AG08396 (cell line): ENCODE measurements at places on chromosomes 2 and 18.

DNA sequence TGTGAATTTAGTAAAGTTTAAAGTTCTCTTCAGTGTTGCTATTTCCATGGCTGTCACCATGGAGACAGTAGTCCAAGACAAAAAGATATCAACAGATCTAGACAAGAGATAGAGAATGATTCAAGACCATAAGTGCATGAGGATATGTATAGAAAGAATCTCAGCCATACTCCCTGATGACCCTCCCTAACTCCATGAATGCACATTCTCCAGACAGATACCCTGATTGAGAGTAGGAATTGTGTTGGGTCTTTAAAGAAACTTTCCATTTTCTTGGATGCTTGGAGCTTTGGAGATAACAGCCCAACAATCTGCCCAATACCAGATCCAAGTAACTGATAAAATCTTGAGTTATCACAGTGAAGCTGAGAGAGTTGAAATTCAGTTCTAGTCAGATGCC is 1601.2 kb upstream of the CELF4 start:
- DNase-seq, result no peak

DNA sequence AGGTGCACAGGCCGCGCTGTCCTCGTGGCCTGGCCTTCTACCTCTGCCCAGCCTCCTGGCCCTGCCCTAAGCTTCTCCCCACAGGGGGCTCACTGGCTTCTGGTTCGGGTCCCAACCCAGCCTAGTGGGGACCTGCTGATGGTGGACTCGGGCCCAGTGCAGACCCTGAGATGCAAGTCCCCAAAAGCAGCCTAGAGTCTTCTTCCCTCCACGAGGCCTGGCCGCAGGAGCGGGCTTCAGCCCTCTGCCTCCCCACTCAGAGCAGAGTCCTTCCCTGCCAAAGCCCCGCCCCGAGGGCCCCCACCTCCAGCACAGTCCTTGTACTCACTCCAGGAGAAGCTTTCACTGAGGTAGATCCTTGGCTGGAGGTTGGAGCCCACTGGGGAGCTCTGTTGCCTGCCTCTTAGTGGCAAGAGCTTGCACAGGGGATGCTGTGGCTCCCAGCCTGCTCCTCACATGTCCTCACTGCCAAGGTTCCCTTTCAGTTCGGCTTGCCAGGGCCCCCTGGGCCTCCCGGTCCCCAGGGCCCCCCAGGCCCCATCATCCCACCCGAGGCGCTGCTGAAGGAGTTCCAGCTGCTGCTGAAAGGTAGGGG is 3.6 kb downstream of the ERFE start:
- DNase-seq, result no peak

DNA sequence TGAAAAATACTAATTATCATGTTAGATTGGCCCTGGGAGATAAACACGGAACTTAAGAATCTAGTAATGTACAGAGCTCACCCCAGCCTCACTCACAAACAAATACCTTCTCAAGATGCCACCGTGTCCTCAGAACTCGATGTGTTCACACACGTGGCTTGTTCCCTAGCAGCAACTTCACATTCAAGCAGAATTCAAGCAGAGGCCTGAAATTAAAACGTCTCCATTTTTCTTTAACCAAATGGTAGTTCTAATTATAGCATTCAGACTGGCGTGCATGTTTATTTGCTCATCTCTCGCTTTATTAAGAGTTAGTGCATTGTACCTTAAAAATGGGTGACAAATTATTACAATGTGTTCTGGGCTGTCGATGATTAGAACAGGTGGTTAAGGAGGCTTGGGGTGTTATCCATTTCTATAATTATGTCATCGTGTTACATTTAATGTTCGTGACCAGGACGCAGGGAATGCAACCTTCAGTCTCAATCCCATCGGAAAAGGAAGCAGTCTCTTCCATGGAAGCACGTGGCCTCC is 57.3 kb upstream of the SLC66A3 start:
- DNase-seq, result no peak

DNA sequence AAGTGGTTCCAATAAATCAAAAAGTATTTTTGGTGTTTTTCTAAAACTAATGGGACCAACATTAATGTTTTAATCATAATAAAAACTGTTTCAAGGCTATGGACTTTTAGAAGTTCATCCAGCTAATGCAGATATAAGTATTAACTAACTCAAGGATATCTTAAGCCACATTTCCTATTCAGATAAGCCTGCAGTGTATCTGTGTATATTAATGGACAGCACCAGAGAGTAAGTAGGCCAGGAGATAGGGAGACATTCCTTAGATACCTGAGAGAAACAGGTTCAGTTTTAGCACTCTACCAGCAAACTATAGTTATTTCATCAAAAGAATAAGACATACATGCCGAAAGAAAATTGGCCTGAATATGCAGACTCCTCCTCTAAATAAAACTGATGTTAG is 27.3 kb downstream of the PREPL start:
- DNase-seq, result no peak

DNA sequence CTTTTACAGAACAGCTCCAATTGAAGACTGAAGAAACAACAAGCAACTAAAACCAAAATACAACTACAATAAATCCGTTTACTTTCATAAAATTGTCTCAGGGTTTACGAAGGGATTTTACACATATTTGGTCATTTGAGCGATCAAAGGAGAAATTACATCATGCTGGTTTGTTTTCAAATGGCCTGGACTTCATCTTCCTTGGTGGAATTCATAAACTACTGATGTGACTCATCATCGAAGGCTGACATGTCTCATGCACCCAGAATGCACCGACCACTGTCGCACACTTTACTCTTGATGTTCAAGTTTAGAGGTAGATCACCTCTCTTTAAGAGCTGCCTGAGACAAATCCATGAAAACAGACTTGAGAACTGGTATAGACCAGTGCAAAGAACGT is 25.6 kb upstream of the PMAIP1 start:
- DNase-seq, result peak; percentile 78

GRCh38 chr18:66646609-66647008 is 42.7 kb upstream of the CDH19 start:
- DNase-seq, result no peak

DNA sequence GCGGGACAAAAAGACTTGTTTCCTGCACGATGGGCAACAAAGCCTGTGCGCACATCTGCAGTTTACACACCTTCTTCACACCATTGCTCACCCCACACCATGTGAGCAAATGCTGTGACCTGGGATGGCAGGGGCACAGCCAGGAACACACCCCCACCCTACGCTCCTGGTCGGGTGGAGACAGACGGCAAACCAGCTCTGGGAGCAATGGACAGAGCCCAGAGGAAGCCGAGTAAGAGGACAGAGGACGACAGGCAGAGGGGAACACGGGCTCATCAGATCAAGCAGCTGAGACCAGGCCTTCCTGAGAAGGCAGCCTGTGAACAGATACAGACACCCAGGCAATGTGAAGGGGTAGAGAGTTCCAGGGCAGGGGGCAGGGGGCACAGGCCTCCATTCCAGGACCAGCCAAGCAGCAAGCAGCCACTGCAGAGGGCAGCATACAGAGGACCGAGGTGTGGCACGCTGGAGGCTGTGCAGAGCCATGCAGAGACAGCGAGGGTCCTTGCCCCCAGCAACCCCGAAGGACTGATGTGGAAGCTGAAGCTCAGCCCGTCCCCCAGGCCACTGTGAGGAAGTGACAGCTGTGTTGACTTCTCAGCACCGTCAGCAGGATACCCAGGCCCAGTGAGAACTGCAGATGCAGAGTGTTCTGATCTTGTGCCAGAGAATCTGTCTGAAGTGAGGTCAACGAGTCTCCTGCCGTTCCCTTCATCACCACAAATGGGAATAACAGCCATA is 46.2 kb downstream of the PARD6G start:
- no peak for DNase-seq

DNA sequence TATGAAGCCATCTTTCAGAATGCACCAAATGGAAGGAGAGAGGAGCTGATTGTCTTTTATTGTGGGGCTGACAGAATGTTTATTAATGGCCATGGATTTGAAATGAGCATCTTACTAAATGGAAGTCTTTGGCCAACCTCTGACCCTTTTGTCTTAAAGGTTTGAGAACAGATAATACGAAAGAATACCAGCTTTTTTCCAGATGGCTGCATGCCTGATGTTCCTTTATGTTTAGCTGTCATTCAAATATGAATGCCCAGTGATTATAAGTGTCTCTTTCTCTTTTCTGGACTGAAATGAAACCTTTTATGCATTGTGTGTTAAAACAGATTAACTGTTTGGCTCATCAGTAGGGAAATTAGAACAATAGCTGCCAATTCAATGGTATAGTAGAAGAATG is 46.0 kb downstream of the PARD3B start:
- DNase-seq, result no peak

DNA sequence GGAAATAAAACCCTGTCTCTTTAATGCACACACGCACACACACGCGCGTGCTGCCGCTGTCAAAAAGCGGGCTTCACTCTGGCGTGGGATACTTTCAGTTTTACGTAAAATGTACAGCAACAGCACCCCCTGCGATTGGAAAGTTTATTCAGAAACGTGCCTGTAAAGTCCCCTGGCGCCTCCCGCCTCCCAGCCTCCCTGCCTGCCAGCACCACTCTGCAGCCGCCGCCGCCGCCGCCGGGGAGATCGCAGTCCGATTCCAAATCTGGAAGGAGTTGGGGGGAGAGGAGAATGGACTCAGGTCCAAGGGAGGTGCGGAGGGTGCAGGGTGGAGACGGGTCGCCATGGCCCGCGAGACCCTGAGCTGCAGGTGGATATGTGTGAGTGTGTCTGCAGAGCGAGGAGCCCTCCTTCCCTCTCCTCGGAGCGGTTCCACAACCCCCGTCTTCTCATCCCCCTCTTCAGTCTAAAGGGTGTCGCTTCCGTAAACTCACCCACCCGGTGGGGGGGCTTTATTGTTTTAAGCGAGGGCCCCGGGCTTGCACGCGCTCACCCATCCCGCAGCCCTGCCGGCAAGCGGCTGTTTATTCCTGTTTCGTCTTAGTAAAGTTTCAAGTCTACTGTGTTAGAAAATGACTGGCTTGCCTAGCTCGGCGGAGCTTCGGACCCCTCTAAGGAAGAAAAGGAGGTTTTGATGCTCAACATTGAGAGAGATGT is 1.8 kb upstream of the BCL11A start:
- DNase-seq, result peak; percentile 55

GRCh38 chr2:227420087-227421052 is 32.6 kb upstream of the SCYGR1 start:
- DNase-seq, result no peak

DNA sequence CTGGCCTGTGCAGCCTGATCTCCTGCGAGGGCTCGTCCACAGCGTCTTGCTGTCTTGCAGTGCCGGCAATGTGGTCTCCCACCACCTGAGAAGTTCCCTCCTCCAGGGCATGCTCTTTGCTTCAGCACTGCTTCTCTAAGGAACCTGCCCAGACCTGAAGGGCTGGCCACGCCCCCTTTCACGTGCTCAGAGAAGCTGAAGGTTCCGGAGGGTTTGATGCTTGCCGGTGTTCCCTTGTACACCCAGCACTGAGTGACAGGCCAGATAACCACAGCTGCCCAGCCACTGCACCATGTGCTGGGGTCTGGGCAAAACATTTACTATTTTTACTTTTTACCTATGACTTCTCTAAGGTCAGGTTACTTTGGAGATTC is 1.7 kb upstream of the POLR2D start:
- DNase-seq, result peak; percentile 12

DNA sequence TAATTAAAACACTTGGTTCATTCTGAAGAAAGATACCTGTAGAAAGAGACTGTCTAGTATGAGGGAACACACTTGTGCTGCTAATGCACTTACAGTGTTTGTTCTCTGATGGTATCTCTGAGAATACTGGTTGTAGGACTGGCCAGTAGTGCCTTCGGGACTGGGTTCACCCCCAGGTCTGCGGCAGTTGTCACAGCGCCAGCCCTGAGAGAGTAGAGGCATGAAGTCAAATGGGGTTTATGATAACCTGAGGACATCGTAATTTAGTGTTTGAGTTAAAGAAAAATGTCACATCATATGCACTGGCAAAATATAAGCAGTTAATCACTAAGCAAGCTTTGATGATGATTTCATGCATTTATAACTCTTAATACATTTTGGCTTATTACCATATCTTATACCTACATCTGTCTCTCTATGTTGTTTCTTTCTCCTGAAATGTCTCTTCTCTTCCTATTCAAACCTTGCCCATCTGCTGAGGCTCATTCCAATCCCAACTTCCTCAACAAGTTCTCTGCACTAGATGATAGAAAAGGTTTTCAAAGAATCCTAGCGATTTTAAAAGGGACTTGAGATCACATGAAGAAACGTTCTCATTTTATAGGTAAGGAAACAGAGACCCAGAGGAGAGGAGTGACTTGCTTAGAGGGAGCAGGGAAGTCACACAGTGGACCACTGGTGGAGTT is 50.2 kb downstream of the ATIC start:
- no peak for DNase-seq

GRCh38 chr2:73091696-73092095 is 20.2 kb upstream of the SFXN5 start:
- no peak for DNase-seq

DNA sequence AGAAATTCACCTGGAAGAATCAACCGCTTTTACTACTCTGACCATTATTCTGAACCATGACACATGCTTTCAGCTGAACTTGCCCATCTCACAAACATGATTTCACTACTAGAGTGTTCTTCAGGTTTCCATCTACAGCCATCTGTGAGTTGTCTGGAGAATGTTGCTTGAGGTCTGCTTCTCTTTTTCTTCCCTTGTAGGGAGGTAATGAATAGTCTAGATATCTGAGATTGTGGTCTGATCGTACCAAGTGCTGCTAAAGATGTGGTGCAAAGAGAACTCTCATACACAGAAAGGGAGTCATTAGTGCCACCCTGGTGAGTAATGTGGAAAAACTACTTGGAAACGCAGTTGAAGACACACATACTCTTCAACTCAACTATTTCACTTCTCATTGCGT is 10.2 kb downstream of the SOWAHC start:
- no peak for DNase-seq

DNA sequence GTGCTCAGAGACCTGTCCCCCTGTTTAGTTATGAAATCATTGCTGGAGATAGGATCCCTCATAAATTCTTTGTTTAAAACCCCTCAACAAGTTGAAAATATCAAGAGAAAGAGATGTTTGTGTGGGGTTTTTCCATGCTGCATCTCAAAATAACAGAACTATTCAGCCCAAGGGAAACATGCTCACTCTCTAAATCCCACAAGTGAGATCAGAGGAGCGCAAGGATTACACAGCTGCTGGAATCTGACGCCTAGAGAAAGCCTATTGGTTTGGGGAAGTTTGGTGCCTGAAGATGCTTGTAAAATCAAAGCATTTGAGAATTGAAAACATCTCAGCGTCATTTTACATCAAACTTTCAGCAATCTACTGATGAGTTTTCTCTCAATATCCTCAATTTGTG is 7.9 kb downstream of the FSHR start:
- DNase-seq, result no peak

- peak; percentile 48 for DNase-seq
Observed at GRCh38 chr2:37982147-37982582, 57.1 kb downstream of the RMDN2 start.

DNA sequence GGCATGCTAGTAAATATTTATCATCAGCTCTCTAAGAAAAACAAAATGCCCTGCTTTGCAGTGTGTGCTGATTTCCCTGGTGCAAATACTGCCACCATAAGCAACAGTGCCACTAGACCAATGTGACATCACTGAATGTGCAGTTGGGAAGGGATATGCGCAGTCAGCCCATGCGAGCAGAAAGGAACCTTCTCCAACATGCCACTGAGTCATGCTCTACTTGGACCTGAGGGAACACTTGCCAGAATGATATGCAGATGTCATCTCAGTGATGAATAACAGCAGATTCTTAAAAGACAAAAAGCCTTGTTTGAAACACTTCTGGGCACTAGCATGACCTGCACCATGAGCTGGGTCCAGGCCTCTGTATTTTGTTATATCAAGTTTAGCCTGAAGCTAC is 55.3 kb upstream of the REL start:
- no peak for DNase-seq

- no peak for DNase-seq
Observed at GRCh38 chr18:48292782-48293424, 116.3 kb downstream of the ZBTB7C start.
